ENCODE measurements at places on chromosomes 4 and X.

DNA sequence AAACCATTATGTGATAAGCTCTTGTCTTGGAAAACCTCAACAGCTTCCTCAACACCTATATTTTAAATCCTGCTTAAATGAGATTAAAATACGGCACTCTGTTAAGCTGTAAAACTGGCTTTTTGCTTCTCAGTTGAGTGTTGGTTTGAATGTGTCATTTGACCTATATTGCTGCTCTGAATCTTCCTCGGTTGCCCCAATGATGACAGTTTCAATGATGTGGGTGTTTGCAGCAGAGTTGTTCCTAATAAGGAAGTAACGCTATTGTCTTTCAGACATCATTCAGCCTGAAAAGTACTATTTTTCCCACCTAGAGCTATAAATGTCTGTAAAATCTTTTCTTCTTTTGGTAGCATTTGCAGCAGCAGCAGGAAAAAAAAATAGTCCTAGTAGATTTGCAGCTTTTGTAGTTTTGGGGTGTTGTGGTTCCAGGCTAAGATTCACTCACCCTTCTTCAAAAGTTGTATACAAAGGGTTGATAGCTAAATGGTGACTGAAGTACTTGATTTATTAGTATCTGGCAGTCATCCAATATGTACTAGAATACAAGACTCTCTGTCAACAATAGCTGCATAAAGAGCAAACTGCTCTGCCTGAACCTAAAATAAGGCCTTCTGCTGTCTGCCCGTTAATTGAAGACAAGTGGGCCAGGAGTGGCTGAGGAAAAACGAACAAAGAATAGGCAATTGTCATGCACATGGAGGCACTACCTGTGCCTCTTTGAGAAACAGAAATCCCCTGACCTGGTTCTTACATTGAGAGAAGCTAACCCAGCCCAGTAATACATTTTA, 333.1 kb downstream of the IL1RAPL1 start:
- no peak for DNase-seq

DNA sequence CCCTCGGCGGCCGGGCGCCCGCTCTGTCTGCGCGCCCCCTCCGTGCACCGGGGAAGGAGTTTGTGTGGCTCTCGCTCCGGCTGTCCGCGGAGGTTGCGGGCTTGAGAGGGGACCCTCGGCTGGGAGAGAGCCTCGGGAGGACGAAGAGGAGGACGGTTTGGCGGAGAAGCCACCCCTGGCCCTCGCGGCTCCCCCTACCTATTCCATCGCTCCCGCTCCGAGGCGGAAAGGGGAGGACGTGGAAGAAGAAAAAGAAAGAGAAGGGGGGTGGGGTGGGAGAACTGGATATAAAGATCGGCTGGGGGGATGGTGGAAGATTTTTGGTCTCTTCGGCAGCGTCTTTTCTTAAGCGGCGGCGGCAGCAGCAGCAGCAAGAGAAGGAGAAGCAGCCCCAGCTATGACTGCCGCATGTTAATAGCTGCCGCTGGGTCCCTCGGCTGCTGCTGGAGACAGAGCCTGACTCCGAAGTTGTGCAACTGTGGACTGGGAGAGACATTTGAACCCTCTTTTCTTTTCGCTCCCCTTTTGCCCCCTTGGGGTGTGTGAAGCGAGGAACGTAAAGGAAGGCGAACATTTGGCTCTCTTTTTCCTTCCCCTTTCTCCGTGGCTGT, 895 bp downstream of the ADGRL3 start:
- DNase-seq = no peak

GRCh38 chr4:85806334-85806733, 331.4 kb downstream of the ARHGAP24 start:
- DNase-seq = no peak

DNA sequence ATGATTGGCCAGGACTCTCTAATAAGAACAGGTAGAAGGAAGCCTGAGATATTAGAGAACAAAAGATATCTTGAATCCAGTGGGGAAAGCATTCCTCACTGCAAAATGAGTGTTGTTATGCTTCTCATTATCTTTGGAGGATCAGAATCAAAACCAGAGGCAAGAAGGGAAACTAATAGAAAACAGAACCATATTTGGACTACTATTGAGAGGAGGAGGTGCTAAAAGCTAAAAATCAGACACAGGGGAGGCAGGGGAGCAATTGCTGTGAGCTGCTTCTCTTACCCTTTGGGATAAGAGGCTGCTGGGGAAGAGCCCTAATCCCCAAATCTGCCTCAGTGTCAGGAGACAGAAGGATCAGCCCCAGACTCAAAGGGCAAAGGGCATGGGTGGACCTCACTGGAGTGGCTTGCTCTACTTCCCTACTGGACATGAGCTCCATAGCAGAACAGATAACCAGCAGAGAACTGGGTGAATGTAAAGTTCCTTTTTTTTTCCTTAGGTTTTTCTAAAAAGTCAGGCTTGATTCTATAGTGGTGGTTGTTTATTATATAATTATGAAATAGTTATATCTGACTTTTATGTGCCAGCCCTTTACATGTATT, 60.1 kb downstream of the SEPTIN11 start:
- no peak for DNase-seq

- no peak for DNase-seq
These were observed 590.0 kb downstream of the FSTL5 start for GRCh38 chr4:161573836-161574235.

DNA sequence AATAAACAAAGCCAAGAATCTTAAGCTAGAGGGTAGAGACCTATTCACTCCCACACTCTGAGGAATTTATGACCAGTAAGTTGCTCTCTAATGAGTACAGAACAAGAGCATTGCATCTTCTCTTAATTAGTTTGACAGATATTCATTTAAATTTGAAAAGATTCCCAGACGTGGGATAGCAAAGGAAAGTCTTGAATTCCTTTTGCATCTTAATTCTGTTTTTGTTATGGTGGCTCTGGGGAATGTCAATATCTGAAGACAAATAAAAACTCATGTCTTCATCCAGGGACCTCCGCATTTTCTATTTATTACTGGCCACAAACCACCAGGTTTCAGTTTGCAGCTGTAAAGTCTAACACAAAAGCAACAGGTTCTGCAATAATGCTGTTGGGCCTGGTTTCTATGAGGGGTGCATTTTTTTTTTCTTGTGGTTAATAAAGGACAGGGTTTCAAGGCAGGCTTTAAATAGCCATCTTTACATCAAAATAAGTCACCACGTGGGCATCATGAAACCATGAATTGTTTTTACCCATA, 172.3 kb downstream of the SHROOM3 start:
- DNase-seq = no peak

DNA sequence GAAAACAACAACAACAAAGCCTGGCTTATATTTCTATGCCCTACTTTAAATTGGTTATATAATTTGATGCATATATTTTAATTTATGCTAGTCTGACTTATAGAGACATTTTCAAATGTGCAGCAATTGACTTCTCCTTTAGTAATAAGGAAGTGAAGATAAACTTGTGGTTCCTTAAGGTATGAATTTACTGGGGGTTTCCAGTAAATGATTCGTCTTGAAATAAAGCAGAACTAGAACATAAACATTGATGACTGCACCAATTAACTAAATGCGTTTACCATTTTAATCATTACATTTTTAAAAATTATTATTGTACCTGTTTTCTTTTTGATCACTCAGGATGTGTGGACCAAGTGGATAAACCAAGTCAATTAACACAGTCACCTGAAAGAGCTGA, 99.6 kb upstream of the CCSER1 start:
- no peak for DNase-seq

DNA sequence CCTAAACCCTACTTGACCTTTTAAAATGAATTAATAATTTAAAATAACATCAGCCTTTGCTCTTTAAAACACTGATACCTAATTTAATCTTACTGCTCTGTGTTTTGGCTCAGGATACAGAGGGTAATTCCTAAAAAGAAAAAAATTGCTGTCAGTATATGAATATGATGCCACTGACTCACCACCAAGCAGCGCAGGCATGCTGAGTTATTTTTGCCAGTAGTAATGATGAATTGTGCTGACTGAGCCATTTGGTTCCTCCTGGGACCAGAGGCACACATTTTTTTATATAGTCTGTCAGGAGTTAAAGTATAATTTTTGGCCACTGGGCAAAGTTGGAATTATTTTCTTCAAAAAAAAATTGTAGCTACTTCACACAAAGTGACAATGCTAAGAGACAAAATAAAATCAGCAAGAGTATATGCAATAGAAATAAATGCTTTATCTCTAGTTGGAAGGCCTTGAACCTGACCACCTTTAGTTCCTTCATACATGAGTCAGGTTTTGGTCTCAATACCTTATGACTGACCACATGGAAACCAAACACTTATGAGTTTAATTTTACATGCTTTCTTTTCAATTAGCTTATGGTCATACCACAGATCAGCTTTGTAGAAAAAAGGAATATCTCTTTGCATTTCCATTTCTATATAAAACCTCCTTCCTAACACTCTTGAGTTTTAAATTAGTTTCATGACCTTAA, 115.1 kb downstream of the PPP3CA start:
- no peak for DNase-seq

DNA sequence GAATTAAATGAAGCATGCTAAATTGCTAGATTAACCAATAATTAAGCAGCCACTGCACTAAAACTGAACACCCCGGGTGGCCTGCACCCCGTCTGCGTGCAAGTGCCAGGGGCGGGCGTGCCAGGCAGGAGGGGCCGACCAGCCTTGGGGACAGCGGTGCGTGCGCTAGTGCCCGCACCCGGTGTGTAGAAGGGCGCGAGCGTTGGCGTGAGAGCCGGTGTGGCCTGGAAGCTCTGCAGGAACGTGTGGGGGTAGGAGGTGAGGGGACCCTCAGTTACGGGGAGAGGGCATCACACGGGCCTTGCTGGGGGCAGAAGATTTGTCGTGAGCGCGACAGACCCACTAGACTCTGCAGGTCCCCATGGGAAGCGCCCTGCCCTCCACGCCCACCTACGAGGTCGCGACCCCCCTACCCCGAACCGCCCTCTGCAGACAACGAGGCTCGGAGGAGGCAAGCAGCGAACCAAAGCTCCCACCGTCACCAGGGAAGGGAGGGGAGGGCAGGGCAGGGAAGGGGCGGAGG, 105.8 kb downstream of the FAM53A start:
- no peak for DNase-seq

DNA sequence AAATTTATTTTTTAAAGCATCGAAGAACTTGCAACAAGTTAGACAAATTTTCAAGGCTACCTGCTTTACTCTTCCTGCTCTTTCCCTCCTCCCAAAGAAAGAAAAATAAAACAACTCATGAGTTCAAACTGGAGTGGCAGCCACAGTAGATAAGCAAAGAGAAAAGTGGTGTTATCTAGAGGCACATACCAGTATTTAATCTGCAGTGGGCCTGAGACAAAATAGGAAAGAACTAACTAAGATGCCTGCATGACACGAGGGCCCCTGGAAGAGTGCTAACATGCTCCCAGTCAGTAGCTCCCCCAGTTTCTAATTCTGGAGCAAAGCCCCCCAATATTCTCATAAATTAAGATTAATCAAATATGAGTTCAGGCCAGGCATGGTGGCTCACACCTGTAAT, 7.9 kb downstream of the ARL9 start:
- no peak for DNase-seq

- DNase-seq = no peak
These were observed 30.1 kb upstream of the SCOC start for GRCh38 chr4:140343303-140343702.

DNA sequence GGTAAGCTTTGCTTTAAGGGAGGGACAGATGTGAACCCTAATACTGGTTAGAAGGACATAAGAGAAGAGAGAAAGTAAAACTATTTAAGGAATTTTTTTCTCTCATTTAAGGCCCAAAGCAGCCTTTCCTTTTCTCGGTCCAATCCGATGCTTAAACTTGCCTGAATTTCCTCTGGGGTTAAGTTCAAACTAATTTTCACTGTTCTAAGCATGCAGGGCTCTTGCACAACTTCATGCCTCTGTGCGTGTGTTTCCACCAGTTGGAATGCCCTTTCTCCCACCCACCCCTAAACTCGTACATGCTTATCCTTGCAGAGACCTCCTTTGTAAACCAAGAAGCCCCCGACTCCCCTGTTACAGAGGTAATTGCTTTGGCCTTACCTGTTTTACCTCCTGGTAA, 204.7 kb downstream of the CBR4 start:
- no peak for DNase-seq

GRCh38 chr4:115918149-115918548, 804.7 kb upstream of the NDST4 start:
- no peak for DNase-seq

DNA sequence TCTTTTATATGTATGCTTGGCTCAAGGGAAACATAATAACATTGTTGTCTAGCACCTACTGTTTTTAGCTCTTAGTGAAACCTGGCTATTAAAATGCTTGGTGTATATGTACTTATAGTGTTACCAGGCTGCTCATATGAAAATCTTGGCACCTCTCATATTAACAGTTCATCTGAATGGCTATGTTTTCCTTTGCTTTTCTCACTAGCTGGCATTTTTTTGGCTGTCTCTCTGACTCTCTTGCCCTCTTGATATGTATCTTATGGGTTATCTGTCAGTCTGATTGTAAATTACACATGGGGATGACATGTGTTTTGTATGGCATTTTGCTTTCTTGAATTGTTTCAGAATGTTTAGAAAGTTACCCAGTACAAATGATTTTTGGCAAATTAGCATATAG, 158.0 kb downstream of the ARHGAP24 start:
- no peak for DNase-seq

DNA sequence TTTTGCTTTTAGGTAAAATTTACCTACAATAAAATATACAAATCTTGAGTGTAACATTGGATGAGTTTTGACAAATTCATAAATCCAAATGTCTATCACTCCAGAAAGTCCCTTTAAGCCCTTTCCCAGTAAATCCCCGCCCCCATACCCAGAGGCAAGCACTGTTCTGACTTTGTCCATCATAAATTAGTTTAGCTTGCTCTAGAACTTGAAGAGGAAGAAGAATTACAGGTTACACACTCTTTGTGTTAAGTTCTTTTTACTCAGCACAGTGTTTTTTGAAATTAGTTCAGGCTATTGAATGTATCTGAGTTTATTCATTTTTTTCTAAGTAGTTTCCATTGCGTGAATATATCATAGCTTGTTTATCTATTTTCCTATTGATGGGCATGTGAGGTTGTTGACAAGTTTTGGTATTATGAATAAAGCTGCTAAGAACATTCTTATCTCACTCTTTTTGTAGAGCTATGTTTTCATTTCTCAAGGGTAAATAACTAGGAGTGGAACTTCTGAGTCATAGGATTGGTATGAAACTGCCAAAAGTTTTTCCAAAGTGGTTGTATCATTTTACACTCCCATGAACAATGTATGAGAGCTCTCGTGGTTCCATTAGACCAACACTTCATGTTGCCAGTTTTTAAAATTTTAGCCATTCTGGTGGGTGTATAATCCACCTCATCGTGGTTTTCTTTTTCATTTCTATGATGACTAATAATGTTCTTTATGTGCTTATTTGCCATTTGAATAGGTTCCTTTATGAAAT, 22.4 kb upstream of the HPSE start:
- no peak for DNase-seq

- no peak for DNase-seq
These were observed 801.0 kb upstream of the IGFBP7 start for GRCh38 chr4:57911203-57911602.

DNA sequence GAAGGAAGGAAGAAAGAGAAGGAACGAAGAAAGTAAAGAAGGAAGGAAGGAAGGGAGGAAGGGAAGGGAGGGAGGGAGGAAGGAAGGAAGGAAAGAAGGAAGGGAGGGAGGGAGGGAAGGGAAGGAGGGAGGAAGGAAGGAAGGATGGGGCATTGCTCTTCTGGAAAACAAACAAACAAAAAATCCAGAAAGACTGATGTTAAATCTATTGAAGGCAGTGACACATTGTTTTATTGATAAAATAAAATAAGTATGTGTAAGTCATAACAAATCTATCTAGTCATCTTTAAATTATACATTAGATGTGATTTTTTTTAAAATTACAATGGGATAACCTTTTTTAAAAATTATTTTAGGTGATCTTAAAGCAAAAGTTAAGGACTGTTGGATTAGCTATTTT, 1245.5 kb downstream of the STIM2 start:
- no peak for DNase-seq

GRCh38 chr4:8115916-8116315, 42.7 kb downstream of the ABLIM2 start:
- no peak for DNase-seq
